ENCODE measurements at places on chromosomes 6 and 20.

DNA sequence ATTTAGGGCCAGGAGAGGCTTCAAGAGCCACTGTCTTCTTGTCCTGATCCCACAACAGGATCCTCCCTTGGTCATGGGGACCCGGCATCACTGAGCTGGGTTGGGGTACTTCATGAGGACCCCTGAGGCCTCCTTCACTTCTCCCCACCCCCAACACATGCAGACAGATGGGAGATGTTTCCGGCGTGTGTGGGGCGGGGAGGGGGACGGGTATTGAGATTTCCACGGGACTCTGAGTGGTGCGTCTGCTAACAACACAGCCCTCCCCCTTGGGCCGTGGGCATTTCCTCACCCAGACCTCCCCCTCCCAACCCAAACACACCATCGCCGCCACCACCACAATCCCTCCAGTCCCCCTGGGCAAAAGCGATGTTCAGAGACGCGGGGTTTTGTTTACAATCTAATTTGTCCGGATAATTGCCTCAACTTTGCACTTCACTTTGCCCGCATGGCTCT, 906 bp upstream of the FOXP4 start:
- no peak for DNase-seq

DNA sequence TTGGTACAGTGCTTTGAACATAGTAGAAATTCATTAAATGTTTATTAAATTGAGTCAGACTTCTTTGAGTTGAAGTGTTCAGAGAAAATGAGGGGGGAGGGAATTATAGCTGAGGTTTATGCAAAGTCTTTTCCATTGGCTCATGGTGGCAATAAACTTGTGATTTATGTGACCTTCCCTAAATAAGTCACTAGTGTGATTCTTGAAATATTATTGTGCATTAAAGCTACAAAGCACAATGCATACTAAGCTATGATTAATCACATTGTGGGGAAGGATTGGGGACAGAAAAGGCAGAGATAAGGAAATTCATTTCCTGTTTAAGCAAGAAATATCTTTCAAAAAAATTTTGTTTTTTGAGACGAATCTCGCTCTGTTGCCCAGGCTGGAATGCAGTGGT, 877.5 kb downstream of the TFAP2A start:
- no peak for DNase-seq

DNA sequence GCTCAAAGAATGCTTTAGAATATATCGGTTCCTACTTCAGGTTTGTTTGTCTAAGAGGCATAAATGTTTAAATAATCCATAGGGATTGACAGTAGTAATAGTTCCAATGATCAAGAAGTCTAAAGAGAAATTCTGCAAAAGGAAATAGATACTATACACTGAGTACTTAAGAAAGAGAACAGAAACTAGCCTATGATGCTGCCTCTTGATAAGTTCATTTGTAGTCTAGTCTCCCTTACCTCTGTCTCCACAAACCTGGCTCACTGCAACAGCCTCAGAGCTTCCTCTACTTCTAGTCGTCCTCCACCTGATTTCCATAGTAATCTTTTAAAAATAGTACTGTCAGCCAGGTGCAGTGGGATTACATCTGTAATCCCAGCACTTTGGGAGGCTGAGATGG, 511.8 kb downstream of the LMBRD1 start:
- no peak for DNase-seq

GRCh38 chr6:37618916-37619590, 78.6 kb downstream of the MDGA1 start:
- DNase-seq: peak; percentile 9

DNA sequence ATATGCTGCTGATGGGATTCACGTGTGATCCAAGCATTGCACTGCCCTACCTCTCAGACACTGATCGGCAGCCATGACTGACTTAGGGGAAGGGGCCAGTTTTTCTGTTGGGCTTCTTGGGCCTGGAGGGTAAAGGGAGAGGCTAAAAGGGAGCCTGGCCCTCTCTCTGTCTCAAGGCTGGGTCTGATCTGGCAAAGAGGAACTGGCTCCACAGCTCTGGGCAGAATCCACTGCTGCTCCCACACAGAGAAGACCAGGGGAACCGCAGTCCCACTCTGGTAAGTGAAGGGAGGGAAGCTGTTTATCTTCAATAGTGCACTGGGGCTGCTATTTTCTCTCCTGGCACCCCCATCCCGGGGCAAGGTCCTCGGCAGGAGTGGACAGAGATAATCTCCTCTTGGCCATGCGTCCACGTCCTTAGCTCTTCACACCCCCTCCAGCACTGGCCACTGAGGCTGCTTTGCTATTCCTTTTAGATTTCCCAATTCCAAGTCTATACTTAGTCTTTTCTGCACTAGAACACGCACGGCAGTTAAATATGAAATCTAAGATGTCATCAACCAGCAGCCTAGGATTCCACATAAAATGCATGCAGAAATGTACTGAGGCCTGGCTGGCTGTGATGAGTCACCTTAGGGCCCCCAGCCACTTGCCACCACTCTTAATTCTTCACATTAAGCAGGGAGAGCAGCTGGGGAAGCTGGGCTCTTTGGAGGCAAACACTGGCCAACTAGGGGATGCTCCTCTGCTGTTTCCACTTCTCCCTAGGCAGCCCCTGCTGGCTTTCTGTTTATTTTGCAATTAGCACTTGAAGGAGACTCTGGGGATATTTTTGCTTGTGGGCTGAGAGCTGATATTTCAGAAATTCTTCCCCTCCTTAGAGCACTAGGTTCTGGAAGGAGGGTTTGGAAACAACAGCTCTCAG, 87.8 kb upstream of the ARMC2 start:
- no peak for DNase-seq

DNA sequence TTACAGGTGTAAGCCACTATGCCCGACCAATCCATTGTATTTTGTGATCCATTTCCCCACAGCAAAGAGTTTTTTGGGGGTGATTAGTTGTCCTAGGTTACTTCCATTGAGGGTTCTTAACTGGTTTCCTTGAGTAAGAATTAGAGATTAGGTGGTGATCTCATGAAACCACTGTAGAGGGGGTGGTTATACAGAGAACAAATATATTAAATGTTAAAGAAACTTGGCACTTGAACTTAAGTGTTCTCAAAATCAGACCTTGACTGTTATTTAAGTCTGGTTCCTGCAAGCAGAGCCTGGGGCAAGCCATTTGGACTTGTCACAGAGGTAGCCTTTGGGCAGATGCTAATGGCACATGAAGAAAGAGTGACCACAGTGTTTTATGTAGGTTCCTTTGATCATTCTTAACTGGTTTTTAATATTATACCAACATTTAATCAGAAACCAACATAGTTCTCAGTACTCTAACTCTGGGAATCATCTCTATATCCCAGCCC, 288.5 kb downstream of the SOX4 start:
- no peak for DNase-seq

DNA sequence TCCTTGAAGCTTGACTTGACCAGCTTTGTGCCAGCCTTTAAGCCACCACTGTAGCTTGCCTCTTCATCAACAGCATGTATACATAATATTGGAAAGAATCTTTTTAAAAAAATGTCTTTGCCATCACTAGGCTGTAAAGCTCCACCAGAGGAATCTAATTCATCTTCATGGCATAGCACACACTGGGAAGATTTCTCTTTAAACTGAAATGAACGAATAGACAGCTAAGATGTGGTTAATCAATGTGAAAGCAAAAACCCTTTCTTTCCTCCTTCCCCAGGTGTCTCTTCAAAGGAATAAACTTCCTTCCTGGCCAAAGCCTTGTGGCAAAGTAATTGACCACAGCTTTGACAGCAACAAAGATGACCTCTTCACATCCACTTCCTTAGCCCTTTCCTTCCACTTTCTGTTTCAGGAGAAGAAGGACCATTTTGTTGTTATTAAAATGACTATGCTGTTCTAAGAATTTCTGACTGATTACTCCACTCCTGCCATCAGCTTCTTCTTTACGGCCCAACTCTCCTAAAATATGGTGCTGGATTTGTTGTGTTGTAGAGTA, 428.7 kb upstream of the SOX4 start:
- DNase-seq: no peak

DNA sequence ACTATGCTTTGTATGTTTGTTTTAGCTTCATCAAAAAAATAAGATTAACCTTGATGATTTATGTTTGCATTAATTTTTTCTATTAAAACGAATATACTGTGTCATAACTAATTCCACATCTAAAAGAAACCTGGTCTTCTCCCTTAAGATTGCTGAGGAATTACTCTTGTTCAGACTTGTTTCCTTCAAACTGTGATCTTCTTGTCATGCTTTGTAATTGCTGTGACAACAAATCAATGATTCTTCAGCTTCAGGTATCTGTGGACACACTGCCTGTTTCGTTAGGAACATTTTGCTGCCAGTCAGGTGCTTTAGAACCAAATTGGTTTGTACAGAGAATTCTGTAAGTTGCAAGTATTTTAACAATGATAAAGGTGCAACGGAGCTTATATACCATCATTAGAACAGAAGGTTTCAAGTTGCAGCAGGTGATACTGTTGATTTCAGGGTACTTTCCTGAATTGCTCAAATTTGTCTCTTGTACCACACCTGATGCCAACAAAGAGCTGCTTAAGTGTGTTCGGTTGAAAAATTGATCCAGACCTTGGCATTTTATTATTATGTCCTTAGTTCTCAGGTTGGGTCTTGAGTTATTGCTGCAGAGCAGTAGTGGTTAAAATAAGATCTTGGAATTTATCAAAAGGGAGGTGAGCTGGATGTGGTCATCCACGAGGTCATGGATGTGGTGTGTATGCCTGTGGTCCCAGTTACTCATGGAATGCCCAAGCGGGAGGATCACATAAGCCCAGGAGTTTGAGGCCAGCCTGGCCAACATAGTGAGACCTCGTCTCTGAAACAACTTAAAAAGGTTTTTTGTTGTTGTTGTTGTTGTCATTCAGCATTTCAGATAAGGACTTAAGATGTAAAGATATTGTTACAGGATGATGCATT, 19.5 kb downstream of the SYTL3 start:
- DNase-seq: no peak

GRCh38 chr6:73329201-73329600, 24.9 kb downstream of the DPPA5 start:
- no peak for DNase-seq

- no peak for DNase-seq
Observed at GRCh38 chr6:15313367-15313766, 67.5 kb downstream of the JARID2 start.

- no peak for DNase-seq
Observed at GRCh38 chr6:53929041-53929820, 134.4 kb downstream of the LRRC1 start.

DNA sequence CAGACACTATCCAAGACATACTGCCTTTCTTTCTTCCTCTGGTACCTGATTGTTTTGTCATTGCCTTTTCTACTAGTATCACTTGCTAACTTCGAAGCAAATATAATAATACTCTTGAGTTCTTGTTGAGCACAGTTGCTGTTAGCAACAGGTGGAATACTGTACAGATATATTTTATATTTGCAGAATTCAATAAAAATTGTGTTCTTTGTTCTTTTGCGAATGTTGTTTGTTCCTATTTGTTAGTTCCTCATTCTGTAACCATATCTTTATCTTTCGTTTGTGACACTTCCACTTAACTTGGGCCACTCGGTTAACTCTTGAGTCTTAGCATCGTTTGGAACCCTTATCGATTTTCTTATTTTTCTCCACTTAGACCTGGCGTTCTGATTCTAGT, 868 bp downstream of the CYB5R4 start:
- DNase-seq: no peak

DNA sequence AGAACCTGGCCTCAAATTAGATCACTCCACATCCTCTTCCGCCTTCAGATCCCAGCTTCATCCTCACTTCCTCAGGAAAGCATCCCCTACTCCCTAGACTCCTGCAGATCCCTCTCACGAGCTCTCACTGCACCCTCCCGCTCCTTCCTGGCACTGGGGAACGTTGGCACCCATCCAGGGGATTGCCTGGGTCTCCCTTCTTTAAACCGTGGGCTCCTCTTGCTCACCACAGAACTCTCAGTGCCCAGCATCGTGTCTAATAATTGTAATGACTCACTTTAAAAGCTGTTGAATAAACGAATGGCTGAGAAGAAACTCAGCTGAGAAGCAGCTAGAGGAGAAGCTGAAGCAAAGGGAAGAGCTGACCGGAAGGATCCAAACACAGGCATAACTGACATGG, 20.4 kb downstream of the ZC3H12D start:
- DNase-seq: no peak

DNA sequence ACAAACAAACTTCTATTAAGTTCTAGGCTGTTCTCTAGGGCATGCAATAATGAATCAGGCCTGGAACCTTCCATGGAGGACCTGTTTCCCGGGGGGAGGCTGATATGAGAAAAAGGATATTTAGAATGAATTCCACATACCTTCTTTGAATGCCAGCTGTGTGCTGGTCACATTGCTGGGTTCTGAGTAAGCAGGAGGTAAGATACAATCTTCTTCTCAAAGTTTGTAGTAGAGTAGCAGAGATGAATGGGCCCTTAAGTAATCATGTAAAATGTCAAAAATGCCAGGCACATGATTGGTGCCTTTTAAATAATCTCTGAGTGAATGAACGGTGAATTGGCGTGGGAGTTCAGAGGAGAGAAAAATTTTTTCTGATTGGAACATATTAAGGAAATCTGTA, 47.4 kb downstream of the TGM2 start:
- no peak for DNase-seq

DNA sequence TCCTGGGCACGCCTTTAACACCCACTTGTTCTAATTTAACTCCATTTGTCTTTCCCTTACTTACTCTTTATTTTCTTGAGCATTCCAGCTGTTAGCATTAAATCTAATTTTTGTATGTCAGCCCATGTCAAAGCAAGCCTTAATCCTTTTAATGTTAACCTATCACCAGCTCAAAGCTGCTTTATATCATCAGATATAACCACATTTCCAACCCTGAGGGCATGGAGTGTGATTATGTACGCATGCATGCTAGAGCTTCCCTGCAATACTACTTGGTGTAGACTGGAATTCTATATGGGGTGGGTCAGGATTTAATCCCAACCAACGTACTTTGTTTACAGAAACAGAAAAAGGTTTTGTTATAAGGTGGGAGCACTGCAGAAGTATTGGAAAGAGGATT, 139.4 kb upstream of the HMGN3 start:
- DNase-seq: no peak

DNA sequence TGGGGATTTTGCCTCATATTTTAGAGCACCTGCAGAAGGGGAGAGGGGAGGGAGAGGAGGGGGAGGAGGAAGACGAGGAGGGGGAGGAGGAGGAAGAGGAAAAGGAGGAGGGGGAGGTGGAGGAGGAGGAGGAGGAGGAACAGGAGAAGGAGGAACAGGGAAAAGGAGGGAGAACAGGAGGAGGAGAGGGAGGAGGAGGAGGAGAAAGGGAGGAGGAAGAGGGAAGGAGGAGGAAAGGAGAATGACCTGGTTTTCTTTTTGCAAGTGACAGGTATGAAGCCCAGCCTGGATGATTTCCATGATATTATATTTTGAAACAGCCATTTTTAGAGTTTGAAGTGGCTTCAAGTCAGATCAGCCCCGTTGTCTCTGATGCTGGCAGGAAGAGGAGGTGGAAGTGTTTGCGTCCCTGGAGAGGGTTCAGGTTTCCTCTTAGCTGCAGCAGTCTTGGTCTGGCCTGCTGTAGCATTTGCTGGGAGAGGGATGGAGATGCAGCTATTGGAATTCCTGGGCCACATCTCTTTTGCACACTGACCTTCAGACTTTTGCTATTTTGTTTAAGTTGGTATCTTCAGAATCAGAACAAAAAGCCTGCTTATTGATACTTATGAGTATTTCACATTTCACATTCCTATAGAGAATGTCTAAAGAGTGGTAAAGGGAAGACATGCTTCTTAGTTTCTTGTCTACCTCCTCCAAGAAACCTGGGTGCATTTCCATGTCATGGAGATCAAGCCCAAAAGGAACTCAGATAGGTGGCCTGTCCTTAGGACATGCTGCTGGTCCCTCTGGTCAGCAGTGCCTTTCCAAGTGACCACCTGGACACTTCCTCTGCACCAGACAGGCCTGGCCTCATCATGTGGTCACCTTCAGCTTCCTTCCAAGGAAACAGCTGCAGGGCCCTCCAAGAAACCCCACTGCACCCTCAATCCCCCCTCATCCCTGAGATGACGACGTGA, 54.3 kb upstream of the IYD start:
- DNase-seq: no peak

Measured in stimulated activated CD8-positive, alpha-beta memory T cell treated with anti-CD3 and anti-CD28 coated beads, Interleukin-4, amount 100 ng/mL, for 24 hours (primary cell).